Glutamatergic neuron (in vitro differentiated cells): ENCODE measurements at places on chromosomes 2 and 18. TPM values are rescaled to one million over a fixed set of nuclear protein-coding genes. Genes with fewer than 3 reads are reported as not detected.

GRCh38 chr2:222318026-222318711 lies 19.4 kb upstream of the PAX3 start:
- peaks cover 4% of the 10 kb centered on the region for H3K36me3 ChIP-seq
- peak; percentile 92 for DNase-seq
- peaks cover 21% of the 10 kb centered on the region for H3K4me1 ChIP-seq
- H3K4me3 ChIP-seq, result peak overlapping the region; percentile 99
- peaks cover 19% of the 10 kb centered on the region for H3K27me3 ChIP-seq

ACVR1 gene
- 36.3 TPM for total RNA-seq

DNA sequence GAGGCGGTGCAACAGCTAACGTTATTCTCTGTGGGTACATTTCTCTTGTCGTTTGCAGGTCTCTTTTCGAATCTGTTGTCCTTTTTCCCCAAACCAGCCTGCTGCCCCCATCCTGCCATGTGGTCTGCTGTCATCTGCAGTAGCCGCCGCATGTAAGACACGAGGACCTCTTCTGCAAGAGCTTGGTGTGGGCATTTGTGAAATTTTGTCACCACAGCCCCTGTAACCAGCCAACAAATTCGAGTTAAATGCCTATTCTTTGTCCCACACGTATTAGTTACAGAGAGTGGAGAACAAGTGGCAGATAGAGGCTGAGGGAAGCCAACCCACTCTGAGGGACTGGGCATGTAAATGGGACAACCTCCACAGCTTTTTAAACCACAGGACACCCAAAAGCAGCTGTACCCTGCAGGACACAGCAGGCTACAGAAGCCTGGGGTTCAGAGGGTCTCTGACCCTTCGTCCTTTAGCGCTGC lies 35.0 kb downstream of the ITGA6 start:
- H3K27ac ChIP-seq, result no peak overlapping the region
- no peaks in the 10 kb centered on the region for H3K36me3 ChIP-seq
- no peak for DNase-seq
- H3K4me1 ChIP-seq, result no peaks in the 10 kb centered on the region
- no peak overlapping the region for H3K4me3 ChIP-seq
- no peaks in the 10 kb centered on the region for H3K27me3 ChIP-seq

- H3K4me3 ChIP-seq, result no peak overlapping the region
- peaks cover 2% of the 10 kb centered on the region for H3K27me3 ChIP-seq
- no peak overlapping the region for H3K27ac ChIP-seq
- DNase-seq, result peak; percentile 59
- H3K36me3 ChIP-seq, result no peaks in the 10 kb centered on the region
Measured at GRCh38 chr2:25664183-25664964, 9.0 kb downstream of the DTNB start.

- no peaks in the 10 kb centered on the region for H3K27me3 ChIP-seq
- H3K4me3 ChIP-seq, result no peak overlapping the region
- DNase-seq, result no peak
- H3K36me3 ChIP-seq, result no peaks in the 10 kb centered on the region
Measured at GRCh38 chr2:207836521-207837133, 66.9 kb upstream of the FZD5 start.

GRCh38 chr2:71811726-71812125 lies 335.9 kb downstream of the CYP26B1 start:
- H3K4me1 ChIP-seq, result no peaks in the 10 kb centered on the region
- no peak overlapping the region for H3K27ac ChIP-seq
- H3K27me3 ChIP-seq, result peaks cover 6% of the 10 kb centered on the region

DNA sequence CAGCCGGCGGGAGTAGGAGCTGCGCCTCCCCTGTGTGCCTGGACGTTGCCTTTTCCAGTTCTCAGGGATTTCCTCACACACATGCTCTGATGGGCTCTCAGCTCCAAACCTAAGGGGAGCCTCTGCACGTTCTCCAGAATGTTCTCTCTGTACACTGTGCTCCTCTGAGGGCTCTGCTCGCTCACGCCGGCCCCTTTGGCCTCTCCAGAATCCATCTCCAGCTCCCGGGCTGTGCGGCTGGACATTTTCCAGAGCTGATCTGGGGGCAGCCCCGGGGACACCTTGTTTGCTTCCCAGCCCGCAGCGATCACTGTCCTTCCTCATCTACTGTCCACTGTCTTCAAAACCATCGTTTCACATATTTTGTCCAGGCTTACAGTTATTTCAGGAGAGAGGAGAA lies 245.4 kb upstream of the HDAC4 start:
- H3K27me3 ChIP-seq, result peaks cover 4% of the 10 kb centered on the region
- no peak for DNase-seq
- H3K27ac ChIP-seq, result no peak overlapping the region
- H3K4me1 ChIP-seq, result no peaks in the 10 kb centered on the region
- no peak overlapping the region for H3K4me3 ChIP-seq

GRCh38 chr18:448116-448790 lies 52.2 kb downstream of the COLEC12 start:
- no peak overlapping the region for H3K27ac ChIP-seq
- no peak overlapping the region for H3K4me3 ChIP-seq
- H3K27me3 ChIP-seq, result no peaks in the 10 kb centered on the region
- H3K4me1 ChIP-seq, result no peaks in the 10 kb centered on the region
- no peak for DNase-seq

CTAGE1 gene
- not detected for total RNA-seq

C18orf54 gene
- 20.0 TPM for total RNA-seq

DNA sequence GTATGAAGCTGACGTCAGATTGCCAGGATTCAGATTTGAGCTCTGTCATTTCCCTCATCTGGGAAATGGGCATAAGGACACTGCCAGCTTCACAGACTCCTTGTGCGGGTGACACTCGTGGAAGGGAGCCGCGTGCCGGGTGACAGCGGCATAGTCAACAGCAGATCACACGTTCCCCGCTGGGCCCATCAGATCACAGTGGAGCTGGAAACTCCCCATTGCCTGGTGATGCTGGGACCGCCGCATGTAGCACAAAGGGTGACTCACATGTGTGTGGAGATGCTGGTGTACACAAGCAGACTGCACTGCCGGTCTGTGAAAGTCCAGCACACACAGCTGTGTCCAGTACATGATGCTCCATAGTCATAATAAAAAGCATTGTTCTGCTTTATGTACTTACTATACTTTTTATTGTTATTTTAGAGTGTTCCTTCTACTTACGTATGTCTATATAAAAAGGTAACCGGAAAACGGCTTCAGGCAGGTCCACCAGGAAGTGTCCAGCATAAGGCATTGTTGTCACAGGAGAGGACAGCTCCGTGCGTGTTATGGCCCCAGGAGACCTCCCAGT lies 31.8 kb downstream of the SALL3 start:
- H3K27ac ChIP-seq, result no peak overlapping the region
- H3K4me1 ChIP-seq, result no peaks in the 10 kb centered on the region
- peaks cover 2% of the 10 kb centered on the region for H3K27me3 ChIP-seq
